ENCODE measurements at places on chromosomes 1 and 21.

GRCh38 chr21:44816761-44817505 lies 929 bp downstream of the SUMO3 start:
- no peak for DNase-seq

DNA sequence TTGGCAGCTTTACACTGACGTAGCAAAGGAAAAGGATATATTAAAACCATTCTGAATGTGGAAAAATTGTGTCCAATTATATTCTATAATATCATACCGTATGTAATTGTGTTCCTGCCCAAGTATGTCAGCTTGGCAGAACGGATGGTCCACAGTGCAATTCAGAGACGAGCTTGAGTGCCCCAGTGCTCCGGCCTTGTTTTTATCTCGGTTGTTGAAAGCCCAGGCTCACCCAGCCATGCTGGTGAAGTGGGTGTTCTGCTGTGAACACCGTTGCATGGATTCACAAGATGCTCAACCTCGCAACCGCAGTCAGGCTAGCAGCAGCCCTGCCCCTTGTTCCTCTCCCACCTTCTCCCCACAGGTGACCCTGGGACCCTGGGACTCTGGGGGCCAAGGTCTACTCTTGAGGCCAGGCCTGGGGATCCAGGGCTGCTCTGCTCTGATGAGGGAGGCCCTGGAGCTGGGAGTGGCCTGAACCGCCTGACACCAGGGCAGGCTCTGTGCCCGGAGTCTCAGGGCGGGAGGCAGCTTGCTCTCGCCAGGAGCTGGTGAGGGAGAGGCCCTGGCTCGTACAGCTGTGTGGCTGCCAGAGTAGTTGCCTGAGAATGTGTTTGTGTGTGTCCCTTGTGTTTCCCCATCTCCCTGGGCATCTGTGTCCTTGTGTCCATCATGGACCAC lies 11.2 kb downstream of the PTPRF start:
- no peak for DNase-seq

DNA sequence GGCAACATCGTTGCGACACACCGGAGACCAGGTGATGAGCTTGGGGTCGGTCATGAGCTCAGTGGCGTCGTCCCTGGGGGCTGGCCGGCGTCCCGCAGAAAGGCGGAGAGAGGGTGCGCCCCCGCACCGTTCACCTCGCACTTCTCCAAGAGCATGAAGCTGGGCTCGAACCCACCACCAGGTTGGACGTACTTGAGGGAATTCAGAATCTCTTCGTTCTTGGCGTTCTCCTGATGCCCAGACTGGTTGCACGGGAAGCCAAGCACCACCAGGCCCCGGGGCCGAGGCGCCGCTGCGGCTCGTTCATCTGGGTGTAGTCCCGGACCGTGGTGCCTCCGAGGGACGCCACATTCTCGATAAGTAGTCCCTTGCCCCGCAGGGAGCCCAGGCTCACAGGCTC lies 176.6 kb upstream of the ADAMTS5 start:
- DNase-seq, result no peak

- no peak for DNase-seq
Observed at GRCh38 chr1:118042501-118042900, 113.0 kb downstream of the WDR3 start.

GRCh38 chr1:66624412-66625060 lies 90.6 kb downstream of the SGIP1 start:
- DNase-seq, result peak; percentile 46

GRCh38 chr1:210272666-210273065 lies 40.1 kb downstream of the SERTAD4 start:
- DNase-seq, result no peak

- no peak for DNase-seq
Observed at GRCh38 chr1:72662918-72663317, 380.6 kb upstream of the NEGR1 start.

- DNase-seq, result no peak
Observed at GRCh38 chr1:8862528-8862927, 16.0 kb downstream of the ENO1 start.

- no peak for DNase-seq
Observed at GRCh38 chr1:23645338-23645737, 46.3 kb upstream of the RPL11 start.

DNA sequence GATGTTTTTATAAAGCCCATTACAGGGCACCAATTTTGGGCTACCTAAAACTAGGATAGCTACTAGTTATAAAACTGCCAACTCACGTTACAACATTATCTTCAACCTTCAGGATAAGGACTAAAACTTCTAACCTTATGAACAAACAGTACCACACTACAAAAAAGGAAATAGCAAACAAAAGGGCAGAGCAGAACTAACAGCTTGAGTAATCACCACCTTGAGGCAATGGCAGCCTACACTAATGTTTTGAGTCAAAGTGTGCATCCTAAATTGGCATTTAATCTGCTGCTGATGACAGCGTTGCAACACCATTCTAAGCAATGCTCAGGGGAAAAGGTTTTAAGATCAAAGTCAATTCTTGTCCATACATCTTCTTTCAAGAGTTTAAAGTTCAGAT lies 27.2 kb downstream of the PTP4A2 start:
- DNase-seq, result no peak

DNA sequence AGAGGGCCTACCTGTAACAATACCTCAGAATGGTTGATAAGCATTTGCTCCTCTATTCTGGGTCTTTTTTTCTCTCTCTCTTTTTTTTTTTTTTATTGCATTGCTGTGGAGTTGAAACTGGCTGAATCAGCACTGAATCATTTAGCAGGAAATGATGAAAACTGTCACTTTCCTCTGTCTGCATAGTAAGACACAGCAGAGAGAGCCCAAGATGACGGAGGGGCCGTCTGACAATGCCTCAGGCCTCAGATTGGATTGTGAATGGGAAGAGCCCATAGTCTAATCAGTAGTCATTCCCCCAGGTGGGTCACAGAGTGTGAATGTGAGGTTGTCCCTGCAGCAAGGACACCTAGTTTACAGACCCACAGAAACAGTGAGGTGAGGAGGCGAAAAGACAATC lies 193.2 kb upstream of the PLXNA2 start:
- DNase-seq, result peak; percentile 20

GRCh38 chr1:7383671-7384520 lies 387.2 kb upstream of the VAMP3 start:
- DNase-seq, result no peak

GRCh38 chr1:204564835-204565234 lies 48.6 kb downstream of the MDM4 start:
- DNase-seq, result no peak

DNA sequence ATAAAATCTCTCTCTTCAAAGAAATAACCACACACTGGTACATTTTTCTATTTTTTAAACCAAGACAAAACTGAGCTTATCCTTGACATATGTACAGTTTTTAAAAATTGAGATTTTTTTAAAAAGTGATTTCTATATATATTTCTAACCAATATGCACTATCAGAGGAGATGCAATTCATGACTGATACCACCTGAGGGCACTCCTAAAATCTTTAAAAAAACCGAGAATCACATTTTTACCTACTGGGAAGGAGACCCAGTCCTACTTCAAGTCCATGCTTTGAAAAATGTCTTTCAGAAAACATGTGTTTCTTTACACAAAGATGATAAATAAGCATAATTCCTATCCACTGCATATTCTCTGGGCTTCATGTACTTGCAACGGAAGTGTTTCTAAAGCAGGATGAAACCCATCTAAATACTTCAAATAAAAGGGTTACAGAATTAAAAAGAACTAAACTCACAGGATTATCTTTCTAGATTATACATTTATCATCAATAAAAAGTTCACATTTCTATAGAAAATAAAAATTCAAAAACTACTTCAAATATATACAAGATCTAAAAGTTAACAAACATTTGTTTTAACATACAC lies 98.6 kb downstream of the ENAH start:
- DNase-seq, result no peak

DNA sequence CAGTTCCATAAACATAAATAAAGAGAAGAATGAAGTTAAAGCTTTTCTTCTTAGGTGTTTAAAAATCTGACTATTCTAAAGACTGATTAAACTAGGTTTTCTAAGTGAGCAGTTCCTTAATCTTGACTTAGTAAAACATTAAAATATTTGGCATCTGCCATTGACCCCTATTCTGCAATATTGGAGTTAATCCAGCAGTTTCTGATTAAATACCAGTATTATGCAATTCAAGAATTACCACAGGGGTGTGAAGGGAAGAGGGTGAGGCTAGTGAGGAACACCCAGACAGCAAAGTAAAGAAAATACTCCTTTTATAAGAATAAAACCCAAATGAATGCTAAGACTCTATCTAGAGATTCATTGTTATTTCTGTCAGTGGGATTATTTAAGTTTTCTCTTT lies 40.9 kb downstream of the CLIC4 start:
- no peak for DNase-seq

- no peak for DNase-seq
Observed at GRCh38 chr1:228224198-228225164, 16.6 kb downstream of the OBSCN start.

DNA sequence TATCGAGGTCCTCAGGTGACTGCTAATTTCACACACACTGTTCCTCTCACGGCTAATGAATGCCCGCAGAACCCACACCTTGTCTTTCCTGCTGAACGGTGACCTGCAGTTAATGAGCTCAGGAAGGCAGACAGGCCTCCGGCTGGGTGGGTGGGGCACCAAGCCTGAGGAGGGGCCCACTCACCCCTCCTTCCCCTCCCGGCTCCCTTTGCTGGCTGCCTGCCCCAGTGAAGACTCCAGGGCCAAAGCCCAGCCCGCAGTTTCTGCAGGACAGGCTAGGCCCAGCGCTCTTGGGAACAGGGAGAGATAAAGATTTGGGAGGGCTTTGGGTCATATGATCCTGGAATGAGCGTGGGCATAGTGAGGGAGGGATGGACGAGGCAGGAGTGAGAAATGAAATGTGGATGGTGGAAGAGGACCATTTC lies 26.4 kb downstream of the FOXO6 start:
- peak; percentile 18 for DNase-seq

- no peak for DNase-seq
Observed at GRCh38 chr1:5493851-5494311, 498.3 kb downstream of the NPHP4 start.

DNA sequence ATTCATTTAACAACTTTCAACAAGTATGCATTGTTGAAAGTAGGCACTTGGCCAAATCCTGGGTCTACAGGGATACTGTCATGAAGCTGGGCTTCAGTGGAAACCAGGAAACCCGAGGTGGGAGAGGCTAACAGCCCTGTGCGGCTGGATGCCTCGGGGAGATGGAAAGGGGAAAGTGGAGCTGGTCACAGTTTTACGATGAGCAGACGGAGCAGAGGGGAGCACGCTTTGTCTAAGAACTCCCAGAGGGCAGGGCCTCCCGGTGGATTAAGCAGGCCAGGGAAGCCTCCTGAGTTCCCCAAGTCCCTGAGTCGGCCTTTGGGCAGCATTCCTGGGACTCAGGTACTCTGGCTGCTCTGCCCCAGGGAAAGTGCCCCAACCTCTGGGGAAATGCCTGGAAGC lies 23.8 kb downstream of the STUM start:
- no peak for DNase-seq

GRCh38 chr1:27872802-27873551 lies 633 bp downstream of the THEMIS2 start:
- no peak for DNase-seq

DNA sequence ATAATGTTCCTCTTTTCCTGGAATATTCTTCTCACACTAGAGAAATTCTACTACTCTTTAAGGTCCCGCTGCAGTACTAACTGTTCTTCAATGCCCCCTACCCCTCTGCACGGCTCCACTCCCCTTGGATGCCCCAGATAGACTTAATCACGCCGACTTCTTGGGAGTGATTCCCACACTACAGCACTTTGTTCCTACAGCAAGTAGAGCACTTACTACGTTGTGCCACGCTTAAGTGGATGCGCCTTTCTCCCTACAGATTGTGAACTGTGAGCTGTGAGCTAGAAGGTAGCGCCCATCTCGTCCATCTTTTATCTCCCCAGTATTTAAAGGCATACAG lies 2.2 kb downstream of the ZNF436 start:
- DNase-seq, result no peak

DNA sequence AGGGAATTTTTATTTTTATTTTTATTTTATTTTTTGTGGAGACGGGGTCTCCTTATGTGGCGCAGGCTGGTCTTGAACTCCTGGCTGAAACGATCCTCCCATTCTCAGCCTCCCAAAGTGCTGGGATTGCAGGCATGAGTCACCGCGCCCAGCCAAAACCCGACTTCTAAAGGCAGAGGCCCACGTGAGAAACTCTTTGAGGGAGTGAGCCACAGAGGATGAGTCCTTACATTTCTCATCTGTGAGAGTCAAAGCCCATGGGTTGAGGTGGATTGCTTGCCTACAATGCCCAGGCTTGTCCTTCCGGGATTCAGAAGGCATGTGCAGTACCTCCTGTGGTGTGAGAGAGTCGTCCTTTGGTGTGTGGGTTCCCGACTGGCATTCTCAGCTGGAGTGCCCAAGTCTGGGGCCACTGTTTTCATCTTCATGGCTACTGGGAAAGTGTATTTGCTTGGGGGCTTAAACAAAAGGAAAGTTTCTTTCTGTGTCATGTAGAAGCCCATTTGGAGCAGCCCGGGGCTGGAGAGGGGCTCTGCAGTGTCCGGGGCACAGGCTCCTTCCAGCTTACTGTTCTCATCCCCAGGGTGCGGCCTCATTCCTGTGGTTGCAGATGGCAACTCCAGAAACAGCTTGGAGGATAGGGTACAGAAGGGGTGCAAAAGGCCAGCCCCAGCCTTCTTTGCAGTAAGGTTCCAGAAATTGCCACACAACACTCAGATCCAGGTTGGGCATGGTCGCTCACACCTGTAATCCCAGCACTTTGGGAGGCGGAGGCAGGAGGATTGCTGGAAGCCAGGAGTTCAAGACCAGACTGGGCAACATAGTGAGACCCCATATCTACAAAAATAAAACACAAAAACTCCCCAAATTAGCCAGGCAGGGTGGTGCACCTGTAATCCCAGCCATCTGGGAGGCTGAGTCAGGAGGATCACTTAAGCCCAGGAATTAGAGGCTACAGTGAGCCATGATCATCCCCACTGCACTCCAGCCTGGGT lies 29.4 kb upstream of the CSF3R start:
- DNase-seq, result no peak

GRCh38 chr1:58754073-58754613 lies 29.7 kb downstream of the JUN start:
- no peak for DNase-seq

GRCh38 chr1:95002540-95003432 lies 70.0 kb downstream of the ALG14 start:
- no peak for DNase-seq

DNA sequence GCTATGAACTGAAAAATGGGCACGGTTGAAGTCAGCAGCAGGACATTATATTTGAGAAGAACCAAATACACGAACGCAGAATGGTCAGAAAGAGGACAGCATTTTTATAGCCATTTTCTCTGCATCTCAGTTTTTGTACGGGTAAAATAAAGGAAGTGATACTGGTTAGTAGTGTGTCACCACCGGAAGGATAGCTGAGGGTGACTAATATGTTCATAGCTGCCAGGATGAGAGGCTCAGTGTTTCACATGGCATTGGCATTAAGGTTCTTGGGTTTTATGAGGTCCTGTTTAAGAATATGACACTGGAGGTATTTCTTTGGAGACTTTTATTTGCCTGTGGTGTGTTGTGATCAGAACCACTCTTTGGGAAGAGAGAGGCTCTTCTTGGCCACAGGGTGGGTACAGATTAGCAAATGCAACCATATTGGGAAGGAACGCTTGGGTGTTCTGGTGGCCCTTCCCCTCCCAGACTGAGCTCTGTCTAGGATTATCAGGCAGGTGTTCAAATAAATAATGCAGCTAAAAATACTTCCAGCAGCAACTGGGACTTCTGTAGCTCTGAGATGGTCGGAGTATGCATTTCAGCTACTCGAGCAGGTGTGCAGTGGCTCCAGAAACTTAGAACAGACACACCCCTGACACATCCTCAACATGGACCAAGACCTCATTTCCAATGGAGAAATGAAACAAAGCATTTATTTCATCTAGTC lies 158.2 kb downstream of the PBX1 start:
- no peak for DNase-seq

All from GM04504 (cell line).